ENCODE measurements at places on chromosomes 13 and 19. TPM values are rescaled to one million over a fixed set of nuclear protein-coding genes. Genes with fewer than 3 reads are reported as not detected.

The CYP4F8 gene
- total RNA-seq: not detected

The ZNF135 gene
- not detected for total RNA-seq

The NLRP9 gene
- not detected for total RNA-seq

The CD22 gene
- total RNA-seq: 0.63 TPM

The PSG2 gene
- total RNA-seq: not detected

The NBEA gene
- total RNA-seq: 0.20 TPM

The ACP7 gene
- not detected for total RNA-seq

The HSD17B14 gene
- 0.63 TPM for total RNA-seq

The SLC8A2 gene
- total RNA-seq: not detected

The ENOX1 gene
- 0.25 TPM for total RNA-seq

The ZNF667 gene
- total RNA-seq: not detected

The PNPLA6 gene
- total RNA-seq: 130 TPM

The ZNF837 gene
- 1.7 TPM for total RNA-seq

The EDNRB gene
- not detected for total RNA-seq

- H3K36me3 ChIP-seq: peaks cover 44% of the 10 kb centered on the region
- DNase-seq: no peak
- H3K4me1 ChIP-seq: peaks cover 8% of the 10 kb centered on the region
- no peak overlapping the region for H3K27ac ChIP-seq
- no peaks in the 10 kb centered on the region for H3K27me3 ChIP-seq
- no peak overlapping the region for H3K4me3 ChIP-seq
These were observed 14.9 kb downstream of the CDADC1 start for GRCh38 chr13:49262634-49263033.

- no peaks in the 10 kb centered on the region for H3K4me1 ChIP-seq
- peaks cover 10% of the 10 kb centered on the region for H3K36me3 ChIP-seq
- H3K27ac ChIP-seq: no peak overlapping the region
- H3K27me3 ChIP-seq: no peaks in the 10 kb centered on the region
- DNase-seq: no peak
These were observed 7.4 kb downstream of the MPND start for GRCh38 chr19:4350726-4351125.

- no peak for DNase-seq
- no peak overlapping the region for H3K4me3 ChIP-seq
- no peaks in the 10 kb centered on the region for H3K4me1 ChIP-seq
- H3K27me3 ChIP-seq: no peaks in the 10 kb centered on the region
These were observed 1056.9 kb upstream of the ATXN8OS start for GRCh38 chr13:69050696-69051095.

GRCh38 chr19:18300930-18301717, 19.7 kb upstream of the JUND start:
- peak overlapping the region; percentile 24 for H3K4me3 ChIP-seq
- no peaks in the 10 kb centered on the region for H3K27me3 ChIP-seq
- H3K36me3 ChIP-seq: peaks cover 46% of the 10 kb centered on the region

DNA sequence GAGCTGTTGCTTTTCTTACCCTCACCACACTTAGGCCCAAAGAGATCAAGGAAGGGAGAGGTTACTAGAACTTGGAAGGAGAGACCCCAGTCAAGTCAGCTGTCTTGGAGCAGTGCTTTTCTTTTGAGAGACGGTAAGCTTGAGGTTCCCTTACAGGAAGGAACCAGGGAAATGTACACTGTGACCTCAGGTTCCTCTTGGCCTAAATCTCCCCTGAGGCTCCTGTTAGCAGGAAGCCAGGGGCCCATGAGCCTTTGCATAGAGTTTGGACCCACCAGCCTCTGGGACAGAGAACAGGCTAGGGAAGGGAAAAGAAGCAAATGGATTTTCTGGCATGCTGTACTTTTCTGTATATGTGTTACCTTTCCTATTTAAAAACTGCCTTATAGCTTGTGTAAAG, 5.9 kb upstream of the GPR18 start:
- peaks cover 53% of the 10 kb centered on the region for H3K4me1 ChIP-seq
- H3K36me3 ChIP-seq: peaks cover 27% of the 10 kb centered on the region
- no peak overlapping the region for H3K4me3 ChIP-seq
- H3K27ac ChIP-seq: peak overlapping the region; percentile 17
- DNase-seq: no peak

- peak overlapping the region; percentile 90 for H3K27ac ChIP-seq
- peaks cover 34% of the 10 kb centered on the region for H3K36me3 ChIP-seq
- peaks cover 35% of the 10 kb centered on the region for H3K4me1 ChIP-seq
These were observed 536 bp downstream of the UBA2 start for GRCh38 chr19:34428549-34429285.

DNA sequence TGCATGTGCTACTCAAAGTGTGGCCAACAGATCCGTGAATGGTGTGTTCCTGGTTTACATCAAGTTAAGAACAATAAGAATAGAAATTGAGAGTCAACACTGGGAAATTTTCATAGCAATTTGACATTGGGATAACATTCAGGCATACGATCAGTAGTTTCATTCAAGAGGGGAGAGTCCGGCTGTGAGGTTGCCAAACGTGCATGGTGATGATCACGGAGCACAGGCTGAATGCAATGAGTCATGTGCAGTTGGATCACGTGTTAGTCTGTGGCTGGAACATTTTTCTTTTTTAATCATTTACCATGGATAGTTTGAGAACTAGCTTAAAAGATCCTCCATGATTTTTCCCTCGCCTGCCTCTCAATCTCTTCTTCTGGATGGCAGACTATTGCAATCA, 2.5 kb upstream of the DCT start:
- H3K36me3 ChIP-seq: no peaks in the 10 kb centered on the region
- H3K27me3 ChIP-seq: no peaks in the 10 kb centered on the region
- peaks cover 2% of the 10 kb centered on the region for H3K4me1 ChIP-seq
- H3K27ac ChIP-seq: no peak overlapping the region
- no peak for DNase-seq

- peaks cover 92% of the 10 kb centered on the region for H3K4me1 ChIP-seq
- peaks cover 48% of the 10 kb centered on the region for H3K36me3 ChIP-seq
- peaks cover 2% of the 10 kb centered on the region for H3K27me3 ChIP-seq
- H3K27ac ChIP-seq: peak overlapping the region; percentile 97
- peak; percentile 73 for DNase-seq
These were observed 38.7 kb upstream of the C1QTNF9 start for GRCh38 chr13:24270639-24271141.

- H3K4me3 ChIP-seq: no peak overlapping the region
- no peaks in the 10 kb centered on the region for H3K27me3 ChIP-seq
- H3K27ac ChIP-seq: no peak overlapping the region
- peaks cover 23% of the 10 kb centered on the region for H3K36me3 ChIP-seq
- no peaks in the 10 kb centered on the region for H3K4me1 ChIP-seq
- no peak for DNase-seq
These were observed 21.0 kb downstream of the DHX34 start for GRCh38 chr19:47370045-47370611.

DNA sequence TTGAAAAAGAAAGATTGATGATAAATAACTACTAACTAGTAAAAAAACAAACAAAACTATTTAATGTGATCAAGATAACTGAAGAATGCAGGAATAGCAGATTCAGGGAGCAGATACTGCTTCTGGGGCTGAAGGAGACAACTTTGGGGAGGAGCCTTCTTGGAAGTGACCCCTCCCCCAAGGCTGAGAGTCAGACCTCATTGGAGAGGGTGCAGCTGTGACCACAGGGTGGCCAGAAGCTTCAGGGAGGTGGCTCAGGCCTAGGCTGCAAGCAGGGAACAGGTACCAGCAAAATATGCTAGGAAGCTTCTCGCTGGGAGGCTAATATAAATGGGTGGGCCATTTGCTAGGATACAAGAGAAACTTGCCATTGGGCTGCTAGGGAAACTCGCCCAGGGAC, 149.9 kb downstream of the MYO16 start:
- no peak overlapping the region for H3K4me3 ChIP-seq
- no peaks in the 10 kb centered on the region for H3K27me3 ChIP-seq
- H3K4me1 ChIP-seq: no peaks in the 10 kb centered on the region
- no peaks in the 10 kb centered on the region for H3K36me3 ChIP-seq

- H3K4me3 ChIP-seq: no peak overlapping the region
- peaks cover 67% of the 10 kb centered on the region for H3K36me3 ChIP-seq
- peaks cover 23% of the 10 kb centered on the region for H3K4me1 ChIP-seq
These were observed 2.4 kb downstream of the ZNF383 start for GRCh38 chr19:37220383-37220782.

DNA sequence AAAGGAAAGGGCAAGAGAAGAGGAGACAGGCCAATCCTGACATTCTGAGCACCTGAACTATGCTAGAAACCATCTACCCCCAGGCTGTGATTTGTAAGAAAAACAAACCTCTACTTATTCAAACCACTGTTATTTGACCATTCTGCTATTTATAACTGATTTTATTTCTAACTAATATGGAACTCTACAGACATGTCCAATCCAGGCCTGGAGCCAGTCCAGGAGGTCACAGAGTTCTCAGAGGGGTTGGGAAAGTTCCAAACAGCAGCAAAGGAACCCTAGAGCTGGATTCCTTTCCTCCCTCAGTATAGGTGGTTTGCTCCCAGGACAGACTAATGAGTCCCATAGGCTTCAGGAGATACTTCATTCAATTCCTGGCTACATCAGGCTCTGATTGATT, 24.2 kb downstream of the SIAH3 start:
- H3K4me1 ChIP-seq: no peaks in the 10 kb centered on the region
- no peaks in the 10 kb centered on the region for H3K36me3 ChIP-seq
- no peak overlapping the region for H3K27ac ChIP-seq
- DNase-seq: no peak
- no peak overlapping the region for H3K4me3 ChIP-seq
- no peaks in the 10 kb centered on the region for H3K27me3 ChIP-seq

- DNase-seq: no peak
- H3K27me3 ChIP-seq: no peaks in the 10 kb centered on the region
- H3K36me3 ChIP-seq: peaks cover 44% of the 10 kb centered on the region
- H3K27ac ChIP-seq: no peak overlapping the region
- peaks cover 79% of the 10 kb centered on the region for H3K4me1 ChIP-seq
- no peak overlapping the region for H3K4me3 ChIP-seq
These were observed 39.5 kb downstream of the FOXO1 start for GRCh38 chr13:40626977-40627376.

GRCh38 chr13:111245576-111246384, 74.7 kb upstream of the TEX29 start:
- H3K27me3 ChIP-seq: no peaks in the 10 kb centered on the region

GRCh38 chr19:45918721-45919120, 4.1 kb upstream of the NANOS2 start:
- H3K36me3 ChIP-seq: peaks cover 4% of the 10 kb centered on the region
- peaks cover 49% of the 10 kb centered on the region for H3K4me1 ChIP-seq
- H3K4me3 ChIP-seq: no peak overlapping the region
- peaks cover 5% of the 10 kb centered on the region for H3K27me3 ChIP-seq
- DNase-seq: peak; percentile 30

- peaks cover 9% of the 10 kb centered on the region for H3K27me3 ChIP-seq
- no peaks in the 10 kb centered on the region for H3K36me3 ChIP-seq
- no peak for DNase-seq
- H3K27ac ChIP-seq: peak overlapping the region; percentile 76
- H3K4me3 ChIP-seq: peak overlapping the region; percentile 89
These were observed 2.6 kb downstream of the VSIG10L start for GRCh38 chr19:51339313-51339686.

GRCh38 chr13:65585346-65585745, 1644.8 kb downstream of the PCDH9 start:
- H3K27ac ChIP-seq: no peak overlapping the region
- no peak for DNase-seq
- no peak overlapping the region for H3K4me3 ChIP-seq

DNA sequence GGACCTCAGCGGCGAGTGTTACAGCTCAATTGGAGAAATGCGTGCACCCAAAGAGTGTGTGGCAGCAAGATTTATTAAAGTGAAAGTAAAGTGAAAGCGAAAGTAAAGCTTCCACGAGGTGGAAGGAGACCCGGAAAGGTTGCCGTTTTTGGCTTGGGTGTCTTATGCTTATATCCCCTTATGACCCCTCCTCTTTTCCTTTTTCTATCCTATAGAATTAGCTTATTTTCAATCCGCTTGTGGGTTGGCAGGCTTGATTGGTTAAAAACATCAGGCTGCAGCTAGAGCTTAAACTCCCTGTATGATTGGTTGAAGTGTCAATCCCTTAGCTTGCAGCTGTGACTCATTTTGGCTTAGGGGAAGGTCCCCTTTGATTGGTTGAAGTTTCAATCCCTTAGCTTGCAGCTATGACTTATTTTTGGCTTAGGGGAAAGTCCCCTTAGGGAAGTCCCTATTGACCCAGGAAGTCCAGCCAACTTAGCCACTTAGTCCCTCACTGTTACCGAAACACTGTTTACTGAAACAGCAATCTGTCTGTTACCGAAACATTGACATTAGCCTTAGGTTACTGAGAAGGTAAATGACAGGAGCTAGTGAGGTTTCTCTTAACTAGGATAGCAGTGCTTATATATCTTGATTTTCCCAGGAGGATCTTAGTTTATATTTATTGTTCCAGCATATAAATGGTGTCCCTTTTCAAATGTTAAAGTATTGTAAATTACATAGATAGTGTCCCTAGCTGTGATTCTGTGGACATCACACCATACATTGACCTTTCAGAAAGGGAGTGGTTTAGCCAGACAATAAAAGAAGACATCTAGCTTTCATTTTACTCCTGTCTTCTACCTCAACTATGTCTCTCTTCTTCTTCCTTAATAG, 575.8 kb downstream of the DACH1 start:
- H3K36me3 ChIP-seq: peaks cover 3% of the 10 kb centered on the region
- H3K4me3 ChIP-seq: peak overlapping the region; percentile 73
- H3K27me3 ChIP-seq: peaks cover 5% of the 10 kb centered on the region
- peak overlapping the region; percentile 32 for H3K27ac ChIP-seq

- H3K27me3 ChIP-seq: no peaks in the 10 kb centered on the region
- no peaks in the 10 kb centered on the region for H3K36me3 ChIP-seq
- no peak overlapping the region for H3K27ac ChIP-seq
These were observed 37.4 kb downstream of the SCGB2B2 start for GRCh38 chr19:34639491-34640085.

GRCh38 chr13:112141643-112142400, 74.9 kb downstream of the SOX1 start:
- H3K27ac ChIP-seq: no peak overlapping the region
- no peaks in the 10 kb centered on the region for H3K4me1 ChIP-seq
- no peaks in the 10 kb centered on the region for H3K36me3 ChIP-seq
- no peak for DNase-seq
- no peak overlapping the region for H3K4me3 ChIP-seq
- no peaks in the 10 kb centered on the region for H3K27me3 ChIP-seq

- H3K36me3 ChIP-seq: peaks cover 18% of the 10 kb centered on the region
- no peaks in the 10 kb centered on the region for H3K27me3 ChIP-seq
- peak overlapping the region; percentile 92 for H3K27ac ChIP-seq
- peak overlapping the region; percentile 74 for H3K4me3 ChIP-seq
- DNase-seq: no peak
- peaks cover 35% of the 10 kb centered on the region for H3K4me1 ChIP-seq
These were observed 3.1 kb downstream of the JUNB start for GRCh38 chr19:12794196-12794941.

- H3K36me3 ChIP-seq: peaks cover 9% of the 10 kb centered on the region
- peaks cover 38% of the 10 kb centered on the region for H3K4me1 ChIP-seq
- peak; percentile 80 for DNase-seq
- no peaks in the 10 kb centered on the region for H3K27me3 ChIP-seq
These were observed 2.3 kb upstream of the STRN4 start for GRCh38 chr19:46748325-46749109.

Data from activated CD4-positive, alpha-beta memory T cell treated with anti-CD3 and anti-CD28 coated beads, Interleukin-2, amount 10 ng/mL, durations not matched to agents 7 days and 5 days (primary cell).